Motor neuron (in vitro differentiated cells): ENCODE measurements at places on chromosomes 6 and 20. TPM values are rescaled to one million over a fixed set of nuclear protein-coding genes. Genes with fewer than 3 reads are reported as not detected.

DNA sequence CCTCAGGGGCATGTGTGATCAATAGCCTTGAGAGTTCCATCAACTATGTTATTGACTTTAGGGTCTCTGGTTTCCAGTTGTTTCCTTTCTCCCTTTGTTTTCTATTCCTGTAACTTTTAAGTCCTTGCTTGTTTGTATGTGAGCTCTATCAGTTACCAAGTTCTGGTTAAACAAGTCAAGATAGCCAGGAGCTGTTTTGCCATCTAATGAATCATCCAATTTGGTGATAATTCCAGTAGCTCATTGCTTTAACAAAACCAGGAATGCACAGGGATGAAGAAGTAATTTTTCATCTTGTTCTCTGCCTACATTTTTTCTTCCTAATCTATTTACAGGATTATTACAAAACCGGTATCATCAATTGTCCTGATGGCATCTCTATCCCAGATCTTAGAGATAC is 36.5 kb downstream of the KCTD20 start:
- no peak for ATAC-seq

The NKX2-4 gene
- total RNA-seq: not detected in 2 replicates

DNA sequence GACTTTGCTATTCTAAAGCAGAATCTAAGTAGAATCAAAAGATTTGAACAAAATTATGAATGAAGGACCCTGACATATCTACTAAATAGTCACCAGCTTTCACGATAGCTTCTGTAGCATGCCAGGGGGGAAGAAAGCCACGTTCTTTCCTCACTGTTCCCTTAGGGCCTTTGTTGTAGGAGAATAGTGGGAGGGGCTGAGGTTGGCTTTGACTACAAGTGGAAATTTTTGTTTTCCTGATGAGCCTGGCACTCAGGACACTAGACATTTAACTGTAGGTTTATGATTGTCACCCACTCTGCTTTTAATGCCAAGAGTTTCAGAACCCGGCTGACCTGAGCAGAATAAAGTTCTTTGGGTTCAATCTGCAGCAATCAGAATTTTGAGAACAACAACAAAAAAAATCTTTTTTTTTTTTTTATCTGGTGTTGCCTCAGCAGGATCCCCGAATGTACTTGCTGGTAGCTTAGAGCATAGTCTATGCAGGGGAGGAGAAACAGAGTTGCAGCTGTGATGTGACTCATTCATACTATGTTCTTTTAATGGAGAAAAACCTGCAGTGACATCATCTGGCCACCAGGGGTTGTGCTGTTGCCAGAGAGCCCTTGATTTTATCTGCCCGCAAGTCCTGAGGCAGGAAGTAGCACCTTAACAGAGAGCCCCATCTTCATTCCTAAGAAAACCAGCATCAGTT is 38.5 kb downstream of the TPD52L1 start:
- peak; percentile 60 for ATAC-seq

GRCh38 chr20:25269057-25269832 is 21.4 kb downstream of the PYGB start:
- no peak for ATAC-seq
